ENCODE measurements at places on chromosomes 2 and 18.

- no peak for DNase-seq
These were observed 152.8 kb upstream of the RIOK3 start for GRCh38 chr18:23300231-23300805.

GRCh38 chr2:216006164-216006663 lies 7.1 kb downstream of the MREG start:
- DNase-seq = peak; percentile 39

- DNase-seq = no peak
These were observed 1.3 kb upstream of the CCDC141 start for GRCh38 chr2:179051250-179051649.

DNA sequence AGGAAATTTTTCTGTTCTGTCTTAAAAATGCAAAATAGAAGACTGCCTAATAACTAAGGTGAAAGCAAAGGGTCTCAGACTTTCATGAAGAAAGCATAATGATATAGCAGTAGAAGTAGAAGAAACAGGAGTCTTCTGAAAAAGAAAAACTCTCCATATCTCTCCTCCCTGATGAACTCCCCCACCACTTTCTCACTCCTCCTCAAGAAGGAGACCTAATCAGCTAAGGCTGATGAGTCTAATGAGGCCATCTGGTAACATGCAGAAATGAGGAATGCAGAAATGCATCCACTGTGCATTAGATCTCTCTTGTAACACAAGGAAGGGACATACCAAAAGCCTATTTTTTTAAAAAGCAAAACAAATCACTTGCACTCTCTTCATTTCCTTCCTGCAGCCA lies 273.7 kb upstream of the UBE2E3 start:
- DNase-seq = no peak

DNA sequence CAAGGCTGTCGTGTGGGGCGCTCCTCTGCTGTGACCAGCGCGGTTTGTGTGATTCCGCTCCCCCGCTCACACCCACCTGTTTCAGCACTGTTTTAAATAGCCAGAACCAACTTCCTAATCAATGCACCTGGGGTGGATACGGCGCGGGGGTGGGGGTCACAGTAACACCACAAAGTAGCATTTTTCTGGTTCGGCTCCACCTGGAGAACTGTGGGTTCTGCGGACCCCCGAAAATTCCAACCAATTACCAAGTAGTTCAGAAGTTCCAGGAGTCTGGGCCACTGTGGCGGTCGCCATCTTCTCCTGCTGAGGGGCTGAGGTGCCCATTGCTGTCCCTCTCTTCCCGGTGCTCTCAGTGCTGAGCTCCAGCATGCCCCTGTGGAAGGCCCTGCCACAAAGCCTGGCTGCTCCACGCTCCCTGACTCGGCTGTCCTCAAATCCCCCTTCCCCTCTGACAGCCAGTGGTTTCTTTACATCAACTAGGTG lies 79.4 kb downstream of the GFPT1 start:
- DNase-seq = no peak

GRCh38 chr2:240705204-240705791 lies 13.6 kb downstream of the AQP12A start:
- DNase-seq = no peak

DNA sequence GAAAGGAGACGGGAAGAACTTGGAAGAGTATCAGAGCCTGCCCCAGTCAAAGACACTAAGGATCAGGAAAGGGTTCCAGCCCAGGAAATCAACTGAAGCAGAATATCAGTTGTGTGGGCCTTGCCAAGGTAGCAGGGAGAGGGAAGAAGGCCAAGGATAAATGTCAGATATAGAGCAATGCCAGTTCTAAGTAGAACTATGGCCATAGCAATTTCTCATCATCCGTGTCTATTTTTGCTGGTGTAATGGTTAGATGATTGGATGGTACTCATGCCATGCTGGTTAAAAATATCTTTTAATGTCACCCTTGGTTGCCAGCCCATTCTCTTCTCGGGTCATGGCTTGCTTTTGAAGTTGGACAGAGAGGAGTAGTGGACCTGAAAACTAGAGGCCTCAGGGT lies 41.9 kb downstream of the MAIP1 start:
- no peak for DNase-seq

GRCh38 chr2:71043531-71044407 lies 24.7 kb upstream of the NAGK start:
- no peak for DNase-seq

- peak; percentile 12 for DNase-seq
These were observed 96.2 kb upstream of the SNTG2 start for GRCh38 chr2:854460-854859.

GRCh38 chr18:59657012-59657411 lies 40.2 kb downstream of the CCBE1 start:
- no peak for DNase-seq

GRCh38 chr2:46298522-46299353 lies 1.5 kb downstream of the EPAS1 start:
- no peak for DNase-seq

DNA sequence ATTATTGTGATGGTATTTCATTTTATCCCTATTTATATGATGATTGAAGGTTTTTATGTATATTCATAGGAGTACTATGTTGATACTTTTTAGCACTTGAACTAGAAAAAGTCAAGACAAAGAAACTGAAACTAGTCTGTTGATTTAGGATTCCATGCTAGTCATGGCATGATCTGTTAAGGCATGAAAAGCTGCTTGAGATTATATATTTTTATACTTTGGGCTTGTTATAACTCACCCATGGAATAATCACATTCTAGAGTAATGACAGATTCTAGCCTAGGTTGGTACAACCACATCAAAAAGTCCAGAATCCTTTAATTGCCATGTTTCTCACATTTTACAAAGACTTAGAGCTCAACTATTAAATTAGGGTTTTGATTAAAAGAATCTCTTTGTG lies 472.6 kb upstream of the CELF4 start:
- no peak for DNase-seq

DNA sequence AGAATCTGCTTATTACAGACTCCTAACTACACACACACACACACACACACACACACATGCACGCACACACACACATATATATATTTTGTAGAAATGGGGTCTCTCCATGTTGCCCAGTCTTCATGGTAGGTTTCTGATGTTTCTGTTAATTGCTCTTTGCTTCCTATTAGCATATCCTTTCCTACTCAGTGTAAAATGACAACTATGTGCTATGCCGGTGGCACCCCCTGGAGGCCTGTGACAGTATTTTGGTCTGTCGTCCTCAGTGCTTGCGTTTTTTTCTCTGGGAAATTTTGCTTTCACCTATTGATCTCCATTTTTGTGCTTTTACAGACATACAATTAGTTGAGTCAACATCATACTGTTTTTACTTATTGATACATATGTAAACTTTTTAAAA lies 322.1 kb downstream of the LRRTM1 start:
- no peak for DNase-seq

All from stimulated activated CD4-positive, alpha-beta T cell treated with anti-CD3 and anti-CD28 coated beads, Interleukin-4, amount 100 ng/mL, for 24 hours (primary cell).